ENCODE measurements at places on chromosomes 7 and 10.

DNA sequence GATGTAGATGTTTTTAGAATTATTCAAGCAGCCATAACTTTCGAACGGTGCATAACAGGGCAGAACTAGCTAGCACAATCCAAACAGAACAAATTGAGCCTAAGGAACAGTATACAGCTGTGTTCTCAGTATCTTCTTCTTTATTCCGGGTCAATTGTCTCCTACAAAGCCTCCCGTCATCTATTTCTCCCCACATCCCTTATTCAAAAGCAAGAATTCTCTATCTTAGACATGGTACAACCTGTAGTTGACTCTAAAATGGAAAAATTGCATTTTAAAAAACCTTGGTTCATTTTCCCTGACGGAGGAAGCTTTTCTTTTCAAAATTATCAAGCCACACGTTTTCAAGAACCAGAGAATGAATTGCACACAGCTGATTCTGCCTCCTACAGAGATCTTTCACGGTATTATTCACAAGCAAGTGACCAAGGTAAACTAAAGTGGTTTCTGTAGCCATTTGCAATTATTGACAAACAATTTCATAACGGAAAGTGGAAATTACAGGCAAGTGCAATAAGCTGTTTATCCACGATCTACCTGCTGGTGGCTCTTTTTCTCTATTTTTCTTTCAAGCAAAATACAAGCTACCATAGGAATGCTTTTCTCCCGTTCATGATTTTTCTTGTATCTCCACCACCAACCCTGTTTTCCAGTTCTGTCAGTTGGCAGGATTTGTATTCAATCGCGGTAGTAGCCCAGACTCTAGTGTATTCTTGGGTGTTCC, 2.3 kb downstream of the GRM8 start:
- DNase-seq = no peak

GRCh38 chr10:14669576-14669975, 105.1 kb downstream of the FAM107B start:
- no peak for DNase-seq

DNA sequence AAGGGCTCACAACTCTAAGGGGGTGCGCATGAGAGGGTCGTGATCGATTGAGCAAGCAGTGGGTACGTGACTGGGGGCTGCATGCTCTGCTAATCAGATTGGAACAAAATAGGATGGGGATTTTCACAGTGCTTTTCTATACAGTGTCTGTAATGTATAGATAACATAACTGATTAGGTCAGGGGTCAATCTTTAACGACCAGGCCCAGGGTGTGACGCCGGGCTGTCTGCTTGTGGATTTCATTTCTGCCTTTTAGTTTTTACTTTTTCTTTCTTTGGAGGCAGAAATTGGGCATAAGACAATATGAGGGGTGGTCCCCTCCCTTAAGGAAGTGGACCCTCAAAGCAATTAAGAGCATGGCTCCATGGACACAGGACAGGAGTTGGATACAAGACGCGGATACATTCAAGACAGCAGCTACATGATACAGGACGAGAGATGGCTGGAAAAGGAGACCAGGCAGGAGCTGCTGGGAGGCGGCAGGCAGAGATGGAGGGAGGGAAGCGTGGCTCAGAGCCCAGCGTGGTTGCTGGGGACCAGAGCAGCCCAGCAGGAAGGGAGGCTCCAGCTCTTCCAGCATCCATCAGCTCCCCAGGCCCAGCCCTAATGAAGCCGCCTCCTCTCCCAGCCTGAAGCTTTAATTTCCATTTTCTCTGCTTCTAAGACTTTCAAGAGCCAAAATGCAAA, 31.6 kb downstream of the GSDME start:
- DNase-seq = no peak

GRCh38 chr7:84800846-84801245, 386.0 kb downstream of the SEMA3D start:
- no peak for DNase-seq

GRCh38 chr10:59177031-59177797, 771 bp downstream of the PHYHIPL start:
- peak; percentile 84 for DNase-seq

GRCh38 chr10:63003816-63004453, 129.2 kb upstream of the NRBF2 start:
- DNase-seq = no peak

GRCh38 chr10:133230387-133231195, 574 bp downstream of the UTF1 start:
- DNase-seq = no peak

DNA sequence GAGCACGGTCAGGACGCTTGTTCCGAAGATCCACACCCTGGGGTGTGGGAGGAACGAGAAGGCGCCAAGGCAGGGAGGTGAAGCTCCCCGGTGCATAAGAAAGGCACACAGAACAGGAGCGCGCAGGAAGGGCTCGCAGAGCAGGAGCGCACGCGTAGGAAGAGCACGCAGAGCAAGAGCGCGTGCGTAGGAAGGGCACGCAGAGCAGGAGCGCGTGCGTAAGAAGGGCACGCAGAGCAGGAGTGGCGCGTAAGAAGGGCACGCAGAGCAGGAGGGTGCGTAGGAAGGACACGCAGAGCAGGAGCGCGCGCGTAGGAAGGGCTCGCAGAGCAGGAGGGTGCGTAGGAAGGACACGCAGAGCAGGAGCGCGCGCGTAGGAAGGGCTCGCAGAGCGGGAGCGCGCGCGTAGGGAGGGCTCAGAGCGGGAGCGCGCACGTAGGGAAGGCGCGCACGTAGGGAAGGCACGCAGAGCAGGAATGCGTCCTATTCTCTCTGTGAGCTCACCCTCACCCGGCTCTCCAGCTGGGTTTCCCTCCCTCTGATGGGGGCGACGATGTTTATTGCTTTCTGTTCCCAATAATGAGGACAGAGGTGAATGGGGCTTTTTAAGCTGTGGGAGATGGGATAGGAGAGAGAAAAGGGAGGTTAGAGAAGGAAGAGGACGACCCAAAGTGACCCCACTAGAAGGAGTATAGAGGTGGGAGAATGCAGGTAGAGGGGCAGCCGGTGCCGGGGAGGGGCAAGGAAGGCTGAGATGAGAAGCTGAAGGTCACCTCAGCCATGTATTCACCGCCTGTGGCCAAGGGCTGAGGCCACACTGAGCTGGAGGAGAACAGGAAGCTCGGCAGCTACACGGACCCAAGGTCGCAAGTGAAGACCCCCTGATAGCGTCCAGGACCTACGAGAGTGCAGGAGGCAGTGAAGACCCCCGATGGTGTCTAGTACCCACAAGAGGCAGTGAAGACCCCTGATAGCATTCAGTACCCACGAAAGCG, 423.2 kb downstream of the PTPRN2 start:
- DNase-seq = no peak

DNA sequence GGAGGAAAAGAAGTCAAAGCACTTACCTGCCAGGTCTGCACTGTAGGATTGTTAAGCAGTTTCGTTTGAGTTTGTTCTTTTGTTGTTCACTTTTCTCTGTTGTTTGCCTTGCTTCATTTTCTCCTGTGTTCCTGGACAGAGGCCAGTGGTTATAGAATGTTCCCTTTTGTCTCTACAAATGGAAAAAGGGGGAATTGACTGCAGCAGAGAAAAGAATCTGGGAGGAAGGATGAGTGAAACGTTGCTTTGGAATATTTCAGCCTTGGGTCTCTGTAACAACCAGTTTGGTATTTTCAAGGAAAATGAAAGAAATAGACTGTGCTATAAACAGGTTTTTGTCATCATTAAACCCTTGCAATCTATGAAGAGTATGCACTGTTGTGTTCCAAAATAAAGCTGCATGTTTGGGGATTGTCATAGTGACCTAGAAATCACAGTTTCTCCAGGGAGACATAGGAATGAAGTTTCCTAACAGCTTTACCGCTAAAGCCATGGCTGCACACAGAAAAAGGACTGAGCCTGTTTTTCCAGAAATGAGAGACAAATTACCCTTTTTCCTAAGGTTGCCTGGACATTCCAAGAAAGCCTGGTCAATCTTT, 60.8 kb upstream of the HABP2 start:
- no peak for DNase-seq

DNA sequence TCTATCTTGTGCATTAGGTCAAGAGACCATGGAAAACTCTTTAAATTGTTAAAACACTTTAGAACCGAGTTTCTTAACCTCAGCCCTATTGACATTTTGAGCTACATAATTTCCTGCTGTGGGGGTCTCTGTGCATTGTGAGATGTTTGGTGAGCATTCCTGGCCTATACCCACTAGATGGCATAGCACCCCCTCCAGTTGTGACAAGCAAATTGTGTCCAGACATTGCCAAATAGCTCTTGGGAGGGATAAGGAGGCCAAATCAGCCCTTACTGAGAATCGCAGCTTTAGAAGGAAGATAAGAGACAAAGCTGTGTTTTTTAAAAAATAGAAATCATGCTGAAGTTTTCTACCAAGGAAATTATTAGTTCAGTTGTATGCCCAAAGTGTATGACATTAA, 1158.5 kb upstream of the C7orf33 start:
- DNase-seq = peak; percentile 7

GRCh38 chr10:115829521-115830205, 443.3 kb downstream of the GFRA1 start:
- DNase-seq = peak; percentile 73

DNA sequence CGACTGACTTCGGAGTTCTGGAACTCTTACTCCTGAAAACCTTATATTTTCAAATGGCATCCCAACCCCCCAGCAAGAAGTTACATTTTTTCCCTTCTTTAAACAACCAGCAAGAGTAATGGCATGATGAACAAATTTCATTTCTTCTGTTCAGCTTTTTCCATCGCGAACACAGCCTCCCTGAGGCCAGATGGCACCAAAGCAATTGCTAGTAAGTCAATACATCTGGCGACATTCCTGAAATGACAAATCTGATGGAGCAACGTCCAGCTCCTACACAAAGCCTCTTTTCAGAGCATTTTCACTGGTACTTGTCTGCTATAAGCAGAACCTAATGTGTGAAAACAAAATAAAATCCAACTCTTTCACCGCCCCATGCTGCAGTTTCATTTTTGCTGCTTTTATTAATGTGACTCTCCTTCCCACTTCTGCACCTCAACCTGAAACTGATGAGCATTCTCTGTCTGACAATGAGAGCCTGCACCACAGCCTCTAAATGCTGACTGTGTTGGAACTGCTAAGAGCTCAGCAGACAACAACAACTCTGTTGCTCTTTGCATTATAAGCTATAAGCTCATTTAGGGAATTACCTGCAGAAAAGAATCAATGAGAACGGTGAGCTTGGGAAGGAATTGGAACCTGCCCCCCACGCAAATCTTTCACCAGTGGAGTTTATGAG, 229.8 kb downstream of the FGFR2 start:
- DNase-seq = no peak

All from iris pigment epithelial cell (primary cell).